Kidney glomerular epithelial cell (primary cell): ENCODE measurements at places on chromosomes 2 and 18.

DNA sequence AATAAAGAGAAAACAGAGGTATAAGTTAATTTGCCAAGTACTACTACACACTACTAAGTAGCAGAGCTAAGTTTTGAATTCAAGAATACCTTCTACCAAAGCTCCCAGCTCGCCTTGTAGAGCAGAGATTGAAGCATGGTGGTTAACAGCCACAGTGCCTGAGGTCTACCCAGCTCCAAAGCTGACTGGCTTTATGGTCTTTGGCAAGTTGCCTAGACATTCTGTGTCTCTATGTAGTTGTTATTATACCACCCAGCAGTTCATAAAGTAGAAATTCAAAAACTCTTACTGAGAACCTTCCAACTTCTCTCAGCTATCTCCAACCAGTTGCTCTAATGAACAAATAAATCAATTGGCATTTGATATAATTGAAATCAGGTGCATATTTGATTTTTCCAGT is 87.8 kb downstream of the PDE11A start:
- peak; percentile 58 for DNase-seq

DNA sequence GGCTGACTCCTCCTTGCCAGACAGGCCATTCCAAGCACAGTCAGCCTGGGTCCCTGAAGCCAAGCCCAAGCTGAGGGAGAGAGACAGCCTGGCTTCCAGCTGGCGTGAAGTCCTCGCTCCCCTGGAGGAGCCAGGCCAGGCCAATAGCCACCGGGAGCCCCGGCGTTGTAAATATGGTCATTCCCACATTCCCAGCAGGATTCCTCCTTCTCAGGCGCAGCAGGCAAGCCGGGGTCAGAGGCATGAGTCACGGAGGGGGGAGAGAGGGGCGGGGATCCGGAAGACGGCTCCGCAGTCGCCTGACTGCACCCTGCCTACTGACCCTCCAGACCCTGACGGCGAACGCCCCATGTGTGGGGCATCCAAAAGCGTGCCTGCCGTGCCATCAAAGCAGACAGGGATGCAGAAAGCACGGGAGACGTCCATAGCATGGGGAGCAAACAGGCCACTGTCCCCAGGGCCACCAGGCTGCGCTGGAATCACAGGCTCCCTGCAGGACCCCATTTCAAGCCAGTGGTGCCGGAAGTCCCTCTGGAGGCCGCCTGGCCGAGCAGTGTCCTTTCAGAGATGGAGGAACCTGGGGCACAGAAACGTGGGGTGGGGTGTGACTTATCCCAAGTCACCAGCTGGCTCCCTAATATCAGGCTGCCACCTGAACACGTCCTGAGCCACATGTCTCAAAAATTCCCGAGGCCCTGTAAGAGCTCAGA is 48.2 kb downstream of the TWIST2 start:
- DNase-seq: peak; percentile 40

GRCh38 chr2:127674241-127675209 is 805 bp downstream of the LIMS2 start:
- DNase-seq: no peak

DNA sequence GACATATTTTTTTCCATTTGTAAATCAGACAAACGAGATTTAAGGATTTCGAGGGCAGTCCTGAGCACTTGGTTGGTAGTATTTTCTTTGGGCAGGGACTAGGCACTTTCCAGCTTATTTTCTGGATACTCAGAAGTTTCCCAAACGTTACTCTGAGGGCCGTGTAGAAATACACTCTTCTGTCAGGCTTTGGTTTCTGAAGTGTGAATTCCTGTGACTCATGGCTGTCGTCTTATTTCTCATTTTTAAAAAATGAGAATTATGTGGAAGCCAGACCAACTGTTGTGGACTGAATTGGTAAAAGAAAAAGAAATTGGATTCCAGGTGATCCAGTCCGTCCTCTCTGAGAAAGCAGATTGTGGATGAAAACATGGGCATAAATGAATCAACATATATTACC is 658.6 kb upstream of the FANCL start:
- DNase-seq: no peak

DNA sequence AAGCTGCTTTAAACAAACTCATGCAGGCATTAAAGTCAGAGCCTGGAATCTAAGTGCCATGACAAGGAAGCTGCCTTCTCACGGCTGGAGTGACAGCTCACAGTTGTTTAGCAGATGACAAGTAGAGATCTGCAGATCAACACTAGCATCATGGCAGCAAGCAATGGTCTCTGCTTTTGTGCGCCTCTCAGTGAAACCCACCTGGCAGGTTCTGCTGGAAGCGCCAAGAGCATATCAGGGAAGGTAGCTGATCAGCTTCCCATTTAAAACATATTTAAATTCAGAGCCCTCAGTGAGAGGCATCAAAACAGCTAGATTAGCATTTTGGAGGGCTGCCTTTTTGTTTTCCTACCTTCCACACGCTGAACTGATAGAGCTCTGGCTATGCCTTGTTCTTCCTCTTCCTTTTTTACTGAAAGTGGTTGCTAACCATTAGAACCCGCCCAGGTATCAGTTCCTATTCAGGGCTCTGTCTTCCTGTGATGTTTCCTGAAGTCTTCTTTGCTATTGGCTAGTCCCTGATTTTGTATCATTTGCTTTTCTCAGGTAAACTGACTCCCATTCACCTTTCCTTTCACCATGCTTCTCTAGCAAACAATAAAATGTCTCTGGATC is 70.8 kb downstream of the TMEM200C start:
- DNase-seq: no peak
